Activated naive CD4-positive, alpha-beta T cell treated with Interleukin-2 at 50 U/mL for 16 hours (primary cell): ENCODE measurements at places on chromosomes 12 and 14.

DNA sequence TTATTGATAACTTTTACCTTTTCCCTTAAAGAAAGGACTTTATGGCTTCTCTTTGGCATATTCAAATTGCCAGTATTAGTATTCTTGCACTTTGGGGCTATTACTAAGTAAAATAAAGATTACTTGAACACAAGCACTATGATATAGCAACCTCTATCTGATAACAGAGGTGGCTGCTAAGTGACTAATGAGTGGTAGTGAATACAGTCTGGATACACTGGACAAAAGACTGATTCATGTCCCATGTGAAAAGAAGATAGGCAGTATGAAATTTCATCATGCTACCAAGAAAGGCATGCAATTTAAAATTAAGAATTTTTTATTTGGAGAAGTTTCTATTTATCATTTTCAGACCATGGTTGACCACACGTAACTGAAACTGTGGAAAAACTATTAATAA lies 399.9 kb downstream of the FSCB start:
- no peak for DNase-seq

GRCh38 chr12:117718559-117718958 lies 250.2 kb downstream of the KSR2 start:
- no peak for DNase-seq

- no peak for DNase-seq
These were observed 202.0 kb upstream of the KRR1 start for GRCh38 chr12:75713434-75713833.

- no peak for DNase-seq
These were observed 168.2 kb downstream of the KIF26A start for GRCh38 chr14:104306450-104307040.

GRCh38 chr14:85576848-85577542 lies 47.1 kb downstream of the FLRT2 start:
- DNase-seq, result no peak

DNA sequence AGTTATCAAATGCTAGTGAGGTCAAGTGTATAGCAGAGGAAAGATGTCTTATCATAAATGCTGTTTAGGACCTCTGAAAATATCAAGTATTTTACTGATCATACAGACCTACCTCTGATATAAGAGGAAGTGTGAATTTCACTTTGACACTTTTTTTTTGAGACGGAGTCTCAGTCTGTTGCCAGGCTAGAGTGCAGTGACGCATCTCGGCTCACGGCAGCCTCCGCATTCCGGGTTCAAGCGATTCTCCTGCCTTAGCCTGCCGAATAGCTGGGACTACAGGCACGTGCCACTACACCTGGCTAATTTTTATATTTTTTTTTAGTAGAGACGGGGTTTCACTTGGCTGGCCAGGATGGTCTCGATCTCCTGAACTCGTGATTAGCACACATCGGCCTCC lies 55.1 kb upstream of the PIK3C2G start:
- DNase-seq, result no peak

GRCh38 chr12:22525426-22525825 lies 18.9 kb downstream of the C2CD5 start:
- DNase-seq, result no peak

DNA sequence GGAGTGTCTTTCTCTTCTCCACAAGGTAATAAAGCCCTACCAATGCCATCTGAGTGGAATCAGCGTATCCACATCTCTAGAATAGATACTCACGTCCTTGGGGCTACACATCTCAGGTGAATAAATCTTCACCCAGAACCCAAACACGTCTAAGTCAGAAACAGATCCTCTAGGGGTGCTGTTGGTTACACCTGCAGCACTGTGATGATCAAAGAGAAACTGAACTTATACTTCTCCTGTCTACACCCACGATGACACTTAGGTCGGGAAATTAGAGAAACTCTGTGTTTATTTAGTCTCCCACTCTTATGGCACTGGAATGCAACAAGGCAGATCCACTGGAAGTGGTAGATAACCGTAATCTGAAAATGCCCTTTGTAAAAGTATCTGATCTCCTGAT lies 46.2 kb downstream of the WIF1 start:
- DNase-seq, result no peak

GRCh38 chr12:124231980-124232653 lies 62.8 kb upstream of the RFLNA start:
- no peak for DNase-seq

DNA sequence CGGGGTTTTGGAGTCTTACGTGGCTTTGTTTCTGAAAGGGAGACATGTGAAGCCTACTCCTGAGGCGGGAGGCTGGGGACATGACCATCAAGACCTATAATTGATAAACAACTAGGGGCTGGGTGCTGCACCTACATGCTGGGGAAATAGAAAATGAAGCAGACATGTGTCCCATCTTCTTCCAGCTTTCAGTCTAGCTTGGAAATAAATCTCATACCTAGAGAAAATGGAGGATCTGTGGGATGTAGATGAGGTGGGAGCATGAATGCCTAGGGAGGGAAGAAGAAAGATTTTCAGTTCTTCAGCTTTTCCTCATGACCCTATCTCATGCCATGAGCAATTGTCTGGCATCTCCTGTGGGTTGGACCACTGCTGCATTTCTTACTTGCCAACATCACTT lies 22.1 kb downstream of the EMP1 start:
- DNase-seq, result no peak

DNA sequence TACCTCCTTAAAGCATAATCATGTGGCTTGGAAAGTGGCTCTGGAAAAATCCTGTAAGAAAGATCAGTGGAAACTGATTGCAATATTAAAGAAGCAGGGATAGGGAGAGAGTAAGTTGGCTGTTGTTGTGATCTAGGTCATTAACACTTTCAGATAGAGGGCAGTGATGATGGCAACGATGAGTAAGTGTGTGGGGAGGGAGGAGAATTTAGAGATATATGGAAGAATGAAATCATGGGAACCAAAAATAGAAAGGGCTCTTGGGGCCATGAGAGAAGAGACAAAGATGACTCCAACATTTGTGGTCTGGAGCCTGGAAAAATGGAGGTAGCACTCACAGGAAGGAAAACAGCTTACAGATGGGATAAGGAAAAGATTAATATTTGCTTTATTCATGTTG lies 23.3 kb downstream of the SNRPF start:
- no peak for DNase-seq

DNA sequence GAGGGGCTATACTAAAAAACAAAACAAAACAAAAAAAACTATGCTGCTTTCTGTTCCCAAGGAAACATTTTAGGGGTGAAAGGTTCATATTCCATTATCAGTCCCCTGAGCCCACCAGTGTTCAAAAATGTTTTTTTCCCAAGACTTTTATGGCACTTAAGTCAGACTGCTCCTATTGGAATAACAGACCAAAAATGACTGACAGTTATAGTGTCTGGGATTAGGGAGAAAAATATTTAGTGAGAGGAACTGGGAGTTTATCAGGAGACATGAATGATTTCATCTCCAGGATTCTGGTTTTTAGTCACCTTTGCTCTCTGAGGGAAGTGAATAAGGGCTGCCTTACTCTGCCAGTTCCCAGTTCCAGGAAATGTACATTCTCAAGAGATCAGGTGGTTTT lies 68.0 kb downstream of the PDE3A start:
- no peak for DNase-seq

DNA sequence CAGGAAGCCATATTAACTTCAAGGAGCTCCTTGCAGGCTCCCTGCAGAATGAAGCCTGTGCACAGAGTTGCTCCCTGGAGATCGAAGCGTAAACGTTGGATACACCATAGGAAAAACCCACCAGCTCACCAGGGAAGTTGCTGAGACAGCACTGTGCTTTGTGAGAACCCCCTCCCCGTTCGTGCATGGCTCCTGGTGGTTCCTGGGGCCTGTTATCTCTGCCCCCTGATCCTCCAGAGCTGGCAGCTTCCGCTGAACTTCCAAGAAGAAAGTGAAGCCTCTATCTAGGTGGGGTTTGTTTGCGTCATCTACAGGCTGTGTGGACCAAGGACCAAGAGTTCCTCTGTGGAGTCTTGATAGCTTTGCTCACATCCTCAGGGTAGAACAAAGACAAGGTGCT lies 2.4 kb upstream of the CCDC85C start:
- DNase-seq, result no peak

DNA sequence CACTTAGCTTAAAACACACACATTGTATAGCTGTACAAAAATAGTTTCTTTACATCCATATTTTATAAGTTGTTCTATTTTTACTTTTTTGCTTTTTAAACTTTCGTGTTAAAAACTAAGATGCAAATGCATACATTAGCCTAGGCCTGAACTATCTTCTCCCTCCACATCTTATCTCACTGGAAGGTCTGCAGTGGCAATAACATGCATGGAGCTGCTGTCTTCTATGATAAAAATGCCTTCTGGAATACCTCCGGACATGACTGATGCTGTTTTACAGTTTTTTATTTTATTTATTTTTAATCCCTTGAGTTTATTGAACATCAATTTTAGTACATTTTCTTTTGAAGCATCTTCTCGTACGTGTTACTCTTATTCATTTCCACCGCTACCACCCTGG lies 112.3 kb upstream of the TSPAN8 start:
- DNase-seq, result no peak

GRCh38 chr12:91140026-91140931 lies 29.0 kb upstream of the LUM start:
- DNase-seq, result no peak

GRCh38 chr14:101713621-101714349 lies 47.7 kb upstream of the PPP2R5C start:
- no peak for DNase-seq

DNA sequence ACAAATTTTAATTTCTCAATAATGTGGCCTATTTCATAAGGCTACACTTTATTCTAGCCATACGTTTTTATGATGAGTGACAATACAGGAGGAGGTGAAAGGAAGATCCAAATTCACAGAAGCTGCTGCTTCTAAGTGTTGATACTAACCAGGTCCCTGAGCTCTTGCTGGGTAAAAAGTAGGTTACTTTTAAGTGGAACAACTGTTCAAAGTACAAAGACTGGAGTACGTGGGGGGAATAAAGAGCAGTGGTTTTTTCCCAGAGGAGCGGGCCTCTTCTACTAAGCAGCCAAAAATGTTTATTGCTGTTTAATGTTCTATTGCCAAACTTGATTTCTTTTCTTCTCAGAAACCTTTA lies 301.8 kb downstream of the AEBP2 start:
- no peak for DNase-seq

GRCh38 chr12:90299121-90299520 lies 590.5 kb upstream of the ATP2B1 start:
- DNase-seq, result no peak

- DNase-seq, result no peak
These were observed 129.9 kb downstream of the KCNA5 start for GRCh38 chr12:5173511-5174011.

DNA sequence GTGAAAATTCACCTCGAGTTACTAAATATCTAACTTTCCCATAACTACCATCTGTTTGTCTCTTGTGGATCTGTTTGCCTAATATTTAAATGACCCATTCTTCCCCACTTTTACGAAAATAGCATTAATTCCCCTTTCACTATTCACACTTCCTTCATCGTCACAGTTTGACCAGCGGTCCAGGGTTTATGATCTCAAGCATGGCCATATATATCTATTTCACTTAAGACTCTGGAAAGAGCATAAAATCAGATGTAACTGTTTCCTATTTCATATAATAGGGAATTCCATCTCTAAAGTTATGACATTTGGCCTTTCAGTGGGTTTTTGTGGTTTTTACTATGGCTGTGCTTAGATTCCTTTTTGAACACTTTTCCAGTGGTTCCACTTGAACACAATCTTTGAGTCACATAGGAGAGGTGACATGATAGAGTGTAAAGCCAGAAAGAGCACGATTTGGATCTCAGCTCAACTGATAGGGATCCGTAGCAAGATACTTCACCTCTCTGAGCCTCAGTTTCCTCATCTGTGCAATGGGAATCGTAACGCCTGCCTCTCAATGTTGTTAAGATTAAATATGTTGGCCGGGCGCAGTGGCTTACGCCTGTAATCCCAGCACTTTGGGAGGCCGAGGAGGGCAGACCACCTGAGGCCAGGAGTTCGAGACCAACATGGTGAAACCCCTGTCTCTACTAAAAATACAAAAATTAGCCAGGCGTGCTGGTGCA lies 754 bp upstream of the BCL2L14 start:
- no peak for DNase-seq

DNA sequence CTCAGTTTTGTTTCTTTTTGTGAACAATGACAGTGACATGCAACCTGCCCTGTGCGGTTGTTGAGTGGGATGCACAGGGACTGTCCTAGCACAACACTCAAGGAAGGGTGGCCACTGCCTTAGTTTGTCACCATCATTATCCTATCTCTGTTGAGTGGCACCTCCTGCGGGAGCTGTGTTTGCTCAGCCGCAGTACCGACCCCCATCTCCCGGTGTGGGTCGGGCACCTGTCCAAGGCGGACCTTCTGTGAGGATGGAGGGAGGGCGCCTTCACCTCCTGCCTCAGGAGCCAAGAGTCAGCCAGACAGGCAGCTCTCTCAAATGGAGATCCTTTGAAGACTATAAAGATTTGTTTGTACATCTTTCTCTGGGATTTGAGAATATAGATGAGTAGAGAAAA lies 142.1 kb downstream of the TSPAN9 start:
- DNase-seq, result no peak

GRCh38 chr12:87200289-87200979 lies 828.8 kb downstream of the C12orf50 start:
- DNase-seq, result no peak

DNA sequence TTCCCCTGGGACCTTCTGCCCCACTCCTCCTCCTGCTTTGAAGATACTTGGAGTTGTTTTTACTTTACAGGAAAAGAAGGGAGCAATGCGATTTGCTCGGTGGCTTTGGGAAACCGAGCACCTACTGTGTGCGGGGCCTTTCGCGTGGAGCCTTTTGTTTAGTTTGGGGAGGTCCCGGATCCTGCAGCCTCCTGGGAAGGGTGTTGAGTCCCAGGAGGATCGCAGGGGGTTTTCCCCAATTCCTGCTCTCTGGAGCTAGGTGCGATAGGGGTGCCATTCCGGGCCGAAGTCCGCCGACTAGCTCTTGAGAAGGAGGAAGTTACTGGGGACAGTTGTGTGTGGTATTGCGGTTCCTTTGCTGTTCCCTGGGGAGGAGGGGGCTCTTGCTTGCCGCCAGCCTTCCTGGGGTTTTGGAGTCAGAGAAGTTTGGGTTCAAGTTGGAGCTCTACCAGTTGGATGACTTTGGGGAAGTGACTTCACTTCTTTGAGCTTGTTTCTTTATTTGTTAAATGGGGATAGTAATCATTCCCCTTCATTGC lies 1.1 kb downstream of the BRI3BP start:
- no peak for DNase-seq

DNA sequence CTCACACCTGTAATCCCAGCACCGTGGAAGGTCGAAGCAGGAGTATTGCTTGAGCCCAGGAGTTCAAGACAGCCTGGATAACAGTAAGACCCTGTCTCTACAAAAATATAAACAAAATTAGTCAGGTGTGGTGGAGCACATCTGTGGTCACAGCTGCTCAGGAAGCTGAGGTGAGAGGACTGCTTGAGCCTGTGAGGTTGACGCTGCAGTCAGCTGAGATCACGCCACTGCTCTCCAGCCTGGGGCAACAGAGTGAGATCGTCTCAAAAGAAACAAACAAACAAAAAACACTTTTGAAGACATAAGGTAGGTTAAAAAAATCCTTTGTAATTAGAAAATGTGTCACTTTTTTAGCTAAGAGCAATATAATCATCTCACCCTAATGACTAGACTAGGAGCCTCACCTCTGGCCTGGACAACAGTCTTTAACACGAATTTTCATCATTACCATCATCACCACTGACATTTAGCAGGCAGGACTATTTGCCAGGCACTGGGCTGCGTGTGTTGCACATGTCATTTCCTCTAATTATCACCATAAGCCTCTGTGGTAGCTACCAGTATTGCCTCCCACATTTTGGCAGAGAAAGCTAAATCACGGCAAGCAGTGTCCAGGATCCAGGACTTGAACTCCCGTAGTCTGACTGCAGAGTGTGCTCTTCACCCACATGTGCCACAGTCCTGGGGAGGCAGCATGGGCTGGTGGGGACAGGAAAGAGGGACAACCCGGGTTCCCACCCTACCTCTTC lies 4.6 kb upstream of the SYCP3 start:
- no peak for DNase-seq
